ENCODE measurements at places on chromosomes 11 and 22.

- DNase-seq = no peak
These were observed 479.4 kb downstream of the JRKL start for GRCh38 chr11:96869207-96869606.

GRCh38 chr11:47514825-47515647, 37.9 kb downstream of the CELF1 start:
- no peak for DNase-seq

DNA sequence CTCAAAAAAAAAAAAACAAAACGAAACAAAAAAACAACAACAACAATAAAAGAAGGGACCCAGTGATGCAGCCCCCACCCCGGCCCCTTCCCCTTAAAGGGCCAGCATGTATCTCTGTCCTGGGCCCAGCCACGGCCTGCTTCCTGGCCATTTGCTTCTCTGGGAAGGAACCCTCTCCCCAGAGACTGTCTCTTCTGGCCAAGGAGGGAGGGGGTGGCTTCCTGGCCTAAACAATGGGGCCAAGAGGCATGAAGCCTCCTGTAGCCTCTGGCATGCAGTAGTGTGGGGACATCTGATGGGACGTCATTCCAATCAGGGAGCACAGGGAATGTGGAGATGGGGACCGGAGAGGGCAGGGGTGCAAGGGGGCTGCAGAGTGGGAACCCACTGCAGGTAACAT, 25.5 kb upstream of the PDGFB start:
- DNase-seq = no peak

- DNase-seq = no peak
These were observed 62.8 kb downstream of the AAMDC start for GRCh38 chr11:77883775-77884174.

DNA sequence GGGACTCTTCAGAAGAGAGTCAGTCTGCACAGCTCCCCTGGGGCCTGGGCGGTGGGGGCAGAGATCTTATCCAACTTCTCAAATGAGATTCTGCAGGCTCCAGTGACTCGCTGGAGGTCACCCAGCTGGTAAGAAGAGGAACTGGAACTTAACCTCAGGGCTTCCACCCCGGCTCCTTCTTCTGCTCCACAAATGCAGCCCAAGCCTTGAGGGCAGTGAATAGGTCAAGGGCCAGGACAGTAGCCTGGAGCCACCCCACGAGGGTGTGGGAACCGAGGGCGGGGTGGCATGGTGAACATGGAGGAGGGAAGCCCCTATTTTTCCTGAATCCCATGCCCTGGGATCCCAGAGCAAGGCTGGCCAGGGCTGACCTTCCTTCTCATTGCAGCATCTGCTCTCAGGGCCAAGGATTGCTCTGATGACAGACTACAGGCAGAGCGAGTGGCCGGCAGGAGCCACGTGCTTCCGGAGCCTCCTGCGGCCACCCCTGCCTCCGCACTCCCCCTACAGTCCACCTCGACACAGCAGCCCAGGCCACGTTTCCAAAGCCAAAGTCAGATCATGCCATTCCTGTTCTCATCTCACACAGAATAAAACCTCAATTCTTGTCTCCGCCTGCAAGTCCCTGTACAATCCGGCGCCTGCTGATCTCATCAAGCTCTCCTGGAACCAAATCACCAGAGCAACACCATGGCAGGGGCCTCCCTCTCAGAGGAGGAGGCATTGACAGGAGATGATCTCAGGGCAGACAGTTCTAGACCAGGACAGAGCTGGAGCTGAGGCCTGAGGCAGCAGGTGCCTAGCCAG, 21.1 kb upstream of the UPK3A start:
- no peak for DNase-seq

GRCh38 chr11:28077521-28077920, 30.4 kb downstream of the KIF18A start:
- no peak for DNase-seq

- DNase-seq = peak; percentile 31
These were observed 14.9 kb upstream of the MS4A4A start for GRCh38 chr11:60265373-60266214.

GRCh38 chr22:48389916-48390315, 1437.8 kb downstream of the BRD1 start:
- no peak for DNase-seq

- peak; percentile 94 for DNase-seq
These were observed 3.7 kb downstream of the RPS19BP1 start for GRCh38 chr22:39528681-39529486.

- DNase-seq = no peak
These were observed 14.5 kb downstream of the KCNC1 start for GRCh38 chr11:17748761-17749721.

DNA sequence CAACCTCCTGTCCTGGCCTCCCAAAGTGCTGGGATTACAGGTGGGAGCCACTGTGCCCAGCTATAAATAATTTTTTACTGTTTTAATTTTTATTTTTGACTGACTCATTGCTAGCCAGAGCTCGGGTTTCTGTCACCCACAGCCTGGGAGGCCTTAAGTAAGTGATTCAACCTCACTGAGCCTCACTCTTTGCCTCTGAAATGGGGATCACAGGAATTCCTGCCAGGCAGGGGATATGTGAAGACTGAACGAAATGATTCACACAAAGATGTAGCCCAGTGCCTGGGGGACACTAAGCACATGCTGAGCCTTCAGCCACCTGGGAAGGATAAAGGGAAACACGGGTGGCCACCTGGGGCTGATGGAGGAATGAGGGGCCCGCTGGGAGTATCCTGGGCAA, 3.8 kb upstream of the LRRC74B start:
- no peak for DNase-seq

GRCh38 chr11:120814531-120815318, 209.2 kb upstream of the TBCEL start:
- DNase-seq = no peak

GRCh38 chr11:87405843-87406242, 368.1 kb downstream of the TMEM135 start:
- DNase-seq = no peak

DNA sequence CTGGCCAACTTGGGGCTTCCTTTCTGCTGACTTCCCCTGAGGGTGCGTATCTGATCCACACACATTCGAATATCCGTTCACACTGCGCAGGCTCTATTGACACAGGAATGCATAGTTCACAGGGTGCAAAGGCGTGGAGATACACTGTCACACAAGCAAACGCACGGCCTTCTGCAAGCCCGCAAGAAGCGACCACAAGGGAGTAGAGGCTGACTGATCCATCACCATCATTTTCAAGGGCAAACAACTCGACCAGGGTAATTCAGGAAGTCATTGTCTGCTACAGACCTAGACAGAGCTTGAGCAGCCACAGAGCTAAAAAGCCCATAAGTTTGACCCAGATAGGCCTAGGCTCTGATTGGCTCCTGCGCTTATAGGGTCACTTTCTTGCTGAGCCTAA, 392.3 kb downstream of the MN1 start:
- DNase-seq = no peak

DNA sequence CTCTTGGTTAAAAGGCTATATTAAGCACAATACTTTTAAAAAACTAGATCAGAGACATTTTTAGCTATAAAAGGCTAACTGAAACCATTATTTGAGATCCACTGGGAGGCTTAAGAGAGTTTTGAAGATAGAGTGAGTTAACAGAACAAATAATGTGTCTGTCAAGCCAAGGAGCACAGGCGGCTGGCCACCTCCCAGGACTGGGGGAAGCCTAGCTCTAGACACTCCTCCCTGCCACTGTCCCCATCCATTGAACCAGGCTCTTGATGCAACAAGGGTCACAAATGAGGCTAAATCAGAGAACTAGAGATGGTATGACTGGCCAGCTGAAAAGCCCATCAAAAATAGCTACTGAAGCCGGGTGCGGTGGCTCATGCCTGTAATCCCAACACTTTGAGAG, 63.0 kb downstream of the C22orf31 start:
- DNase-seq = no peak

All from CD4-positive, alpha-beta T cell treated with Interleukin-10 for 1 hour (primary cell).